Nasal cavity respiratory epithelium epithelial cell of viscerocranial mucosa (primary cell): ENCODE measurements at places on chromosomes 3 and 15. TPM values are rescaled to one million over a fixed set of nuclear protein-coding genes. Genes with fewer than 3 reads are reported as not detected.

Gene COL8A1
- 0.34 and 4.0 TPM in 2 replicates for total RNA-seq

Gene TTLL3
- 4.4 and 12.1 TPM in 2 replicates for total RNA-seq

Gene GPR62
- total RNA-seq = under 0.01 TPM in 1 of 2 replicates, not detected in the other

Gene LTK
- total RNA-seq = under 0.01 TPM in 1 of 2 replicates, not detected in the other

Gene SLCO3A1
- 5.1 and 8.8 TPM in 2 replicates for total RNA-seq

Gene SI
- not detected in 2 replicates for total RNA-seq

Gene POC1A
- 2.3 and 2.4 TPM in 2 replicates for total RNA-seq

Gene VGLL3
- total RNA-seq = 7.5 and 14.7 TPM in 2 replicates

Gene UQCC5
- 3.1 and 8.5 TPM in 2 replicates for total RNA-seq

Gene EAF2
- 4.2 and 6.2 TPM in 2 replicates for total RNA-seq

Gene TMEM158
- total RNA-seq = 1.4 and 2.3 TPM in 2 replicates

Gene MNS1
- not detected in 2 replicates for total RNA-seq

Gene TMOD2
- 2.7 and 9.3 TPM in 2 replicates for total RNA-seq

Gene RBP2
- not detected in 2 replicates for total RNA-seq

Gene RLBP1
- 0.28 TPM in 1 of 2 replicates, not detected in the other for total RNA-seq

Gene SEMA6D
- total RNA-seq = 1.0 and 1.2 TPM in 2 replicates

Gene PLOD2
- 20.8 and 113 TPM in 2 replicates for total RNA-seq

Gene GOLGA8B
- total RNA-seq = 27.7 and 30.5 TPM in 2 replicates

Gene SCAANT1
- not detected in 2 replicates for total RNA-seq

Gene CNTN4
- 0.28 TPM in 1 of 2 replicates, not detected in the other for total RNA-seq

Gene CLDN11
- total RNA-seq = 0.34 and 0.43 TPM in 2 replicates

Gene SLC28A1
- not detected in 2 replicates for total RNA-seq

Gene UROC1
- not detected in 2 replicates for total RNA-seq

Gene GALNT15
- total RNA-seq = 0.07 and 0.34 TPM in 2 replicates

Gene PLA2G4D
- total RNA-seq = 0.07 and 0.34 TPM in 2 replicates

Gene CLDN16
- total RNA-seq = 1.0 and 3.4 TPM in 2 replicates

Gene ECT2
- 9.3 and 16.1 TPM in 2 replicates for total RNA-seq

Gene INKA1
- total RNA-seq = 8.8 and 15.7 TPM in 2 replicates

Gene SCN11A
- total RNA-seq = under 0.01 TPM in 2 replicates

Gene PTPRG
- total RNA-seq = 23.2 and 34.7 TPM in 2 replicates

Gene ADGRG7
- 34.2 TPM in 1 of 2 replicates, not detected in the other for total RNA-seq

Gene RNF111
- 18.1 and 32.2 TPM in 2 replicates for total RNA-seq

Gene TRH
- not detected in 2 replicates for total RNA-seq

Gene FSTL1
- total RNA-seq = 50.6 and 122 TPM in 2 replicates

Gene FOXL2
- 0.68 and 1.1 TPM in 2 replicates for total RNA-seq

Gene ALS2CL
- total RNA-seq = 70.4 and 81.4 TPM in 2 replicates

Gene GOLGA6B
- total RNA-seq = not detected in 2 replicates

Gene ANKRD34C
- not detected in 2 replicates for total RNA-seq

Gene PAQR9
- not detected in 2 replicates for total RNA-seq

Gene ST3GAL6
- total RNA-seq = 1.4 and 4.3 TPM in 2 replicates

Gene CYP1A2
- not detected in 2 replicates for total RNA-seq

Gene USP13
- total RNA-seq = 2.1 and 4.1 TPM in 2 replicates

Gene ACAN
- not detected in 2 replicates for total RNA-seq

Gene AGBL1
- not detected in 2 replicates for total RNA-seq

Gene SYNPR
- not detected in 2 replicates for total RNA-seq

Gene CHP1
- total RNA-seq = 90.2 and 90.8 TPM in 2 replicates

Gene LEKR1
- 0.28 and 0.68 TPM in 2 replicates for total RNA-seq

Gene CHCHD4
- 29.5 and 34.5 TPM in 2 replicates for total RNA-seq

Gene NSUN3
- total RNA-seq = 8.2 and 12.7 TPM in 2 replicates

Gene SLITRK3
- total RNA-seq = not detected in 2 replicates

Gene EXD1
- 0.21 and 1.4 TPM in 2 replicates for total RNA-seq

Gene TPRG1
- 0.34 and 1.3 TPM in 2 replicates for total RNA-seq
